ENCODE measurements at places on chromosomes 13 and 19. TPM values are rescaled to one million over a fixed set of nuclear protein-coding genes. Genes with fewer than 3 reads are reported as not detected.

DNA sequence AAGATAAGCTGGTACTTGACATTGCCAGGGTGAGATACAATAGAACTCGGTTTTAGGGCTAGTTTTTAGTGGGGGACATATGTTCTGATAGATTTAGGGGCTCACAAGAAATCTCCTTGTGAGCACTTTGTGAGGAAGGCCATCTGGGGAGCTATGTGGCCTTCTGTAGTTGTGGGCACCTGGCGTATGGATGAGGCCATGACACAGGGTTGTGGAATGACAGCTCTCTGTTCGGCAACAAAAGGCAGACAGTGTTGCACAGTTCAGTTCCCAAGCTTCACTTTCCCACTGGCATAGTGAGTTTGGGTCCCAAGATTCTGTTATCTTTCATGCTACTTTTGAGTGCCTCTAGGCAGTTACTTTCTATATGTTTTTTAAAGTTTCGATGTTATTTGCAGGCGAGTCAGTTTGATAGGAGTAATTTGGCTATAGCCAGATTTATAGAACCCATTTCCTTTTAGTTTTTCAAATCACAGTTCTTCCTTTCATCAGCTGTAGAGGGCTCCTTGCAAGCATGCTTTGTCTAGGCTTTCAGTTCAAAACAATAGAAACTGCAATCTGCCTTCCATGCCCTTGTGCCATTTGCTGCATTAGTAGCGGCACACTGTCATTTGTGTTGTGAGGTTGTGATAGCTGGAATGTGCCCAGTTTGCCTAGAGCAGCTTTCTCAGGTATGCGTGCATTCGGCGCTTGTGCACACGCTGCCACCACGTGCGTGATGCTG is 70.6 kb upstream of the TEX29 start:
- H3K27me3 ChIP-seq = no peaks in the 10 kb centered on the region
- H3K27ac ChIP-seq = peak overlapping the region; percentile 8
- H3K4me1 ChIP-seq = peaks cover 61% of the 10 kb centered on the region
- H3K36me3 ChIP-seq = peaks cover 9% of the 10 kb centered on the region
- DNase-seq = no peak

DNA sequence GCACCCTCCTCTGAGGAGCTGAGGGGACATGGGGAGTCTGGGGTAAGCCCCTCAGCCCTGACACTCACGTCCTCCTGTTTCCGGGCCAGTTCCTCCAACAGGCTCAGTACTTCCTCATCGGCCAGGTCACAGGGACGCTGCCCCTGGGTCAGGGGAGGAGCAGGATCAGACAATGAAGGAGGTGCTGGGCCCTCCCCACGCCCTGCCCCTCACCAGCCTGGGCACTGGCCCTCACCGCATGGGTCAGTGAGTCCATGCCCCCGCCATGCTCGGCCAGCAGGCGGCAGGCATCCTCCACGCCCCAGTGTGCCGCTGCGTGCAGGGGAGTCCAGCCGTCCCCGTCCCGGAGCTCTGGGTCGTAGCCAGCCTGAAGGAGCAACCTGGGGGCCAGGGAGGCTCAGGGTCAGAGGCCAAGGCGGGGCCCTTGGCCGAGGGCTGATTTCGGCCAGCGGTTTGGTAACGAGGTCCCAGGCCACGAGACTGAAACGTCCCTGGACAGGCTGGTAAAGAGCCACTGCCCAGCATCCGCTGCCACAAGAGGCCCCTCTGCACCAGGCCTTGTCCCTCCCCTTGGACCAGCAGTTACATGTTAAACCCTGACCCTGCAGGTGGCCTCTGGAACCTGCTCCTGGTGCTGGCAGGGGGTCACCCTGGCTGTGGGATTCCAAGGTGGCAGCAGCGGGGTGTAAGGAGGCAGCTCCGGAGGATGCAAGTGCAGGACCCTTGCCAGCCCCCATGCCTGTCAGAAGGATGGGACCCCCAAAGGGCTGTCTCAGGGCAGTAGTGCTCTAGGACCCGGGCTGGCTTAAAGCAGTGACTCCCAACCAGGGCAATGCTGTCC is 18.5 kb downstream of the PPP1R12C start:
- no peak overlapping the region for H3K27ac ChIP-seq
- DNase-seq = no peak
- no peaks in the 10 kb centered on the region for H3K4me1 ChIP-seq
- no peaks in the 10 kb centered on the region for H3K27me3 ChIP-seq
- no peak overlapping the region for H3K4me3 ChIP-seq
- H3K36me3 ChIP-seq = peaks cover 65% of the 10 kb centered on the region

- no peak for DNase-seq
- H3K27me3 ChIP-seq = no peaks in the 10 kb centered on the region
- H3K4me3 ChIP-seq = no peak overlapping the region
- H3K4me1 ChIP-seq = peaks cover 4% of the 10 kb centered on the region
Measured at GRCh38 chr13:42116225-42116624, 67.8 kb downstream of the DGKH start.

DNA sequence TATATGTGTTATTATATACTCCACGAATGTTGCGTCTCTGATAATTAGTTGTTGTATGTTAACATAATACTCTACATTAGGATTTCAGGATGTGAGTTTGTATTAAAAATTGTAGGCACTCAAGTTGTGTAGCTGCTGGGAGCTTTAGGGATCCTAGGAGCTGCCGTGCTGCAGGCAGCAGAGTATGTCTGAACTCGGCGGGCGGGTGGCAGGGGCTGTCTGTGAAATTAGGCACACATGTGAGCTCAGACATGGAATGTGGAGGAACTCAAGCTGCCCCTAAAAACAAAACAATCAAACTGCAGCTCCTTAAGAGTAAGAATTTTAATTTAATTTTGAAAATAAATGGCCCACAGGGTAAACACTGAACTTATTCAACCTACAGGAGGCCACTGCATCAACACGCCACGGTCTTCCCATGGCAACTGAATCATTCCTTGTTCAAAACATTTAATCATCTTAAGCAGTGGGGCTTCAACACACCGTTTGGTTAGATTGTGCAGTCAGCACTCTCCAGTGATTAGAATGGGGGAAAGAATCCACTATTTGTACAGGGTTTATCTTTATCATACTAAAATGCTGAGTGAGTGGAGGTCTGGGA is 22.7 kb downstream of the SERTM1 start:
- no peaks in the 10 kb centered on the region for H3K27me3 ChIP-seq
- H3K4me1 ChIP-seq = no peaks in the 10 kb centered on the region
- no peaks in the 10 kb centered on the region for H3K36me3 ChIP-seq
- no peak overlapping the region for H3K27ac ChIP-seq
- H3K4me3 ChIP-seq = no peak overlapping the region
- no peak for DNase-seq

- H3K4me3 ChIP-seq = no peak overlapping the region
- H3K27ac ChIP-seq = no peak overlapping the region
- no peaks in the 10 kb centered on the region for H3K4me1 ChIP-seq
- H3K27me3 ChIP-seq = no peaks in the 10 kb centered on the region
Measured at GRCh38 chr13:72199640-72200039, 332.6 kb upstream of the DACH1 start.

- H3K36me3 ChIP-seq = no peaks in the 10 kb centered on the region
- H3K27ac ChIP-seq = no peak overlapping the region
- DNase-seq = no peak
- no peaks in the 10 kb centered on the region for H3K27me3 ChIP-seq
- peaks cover 15% of the 10 kb centered on the region for H3K4me1 ChIP-seq
Measured at GRCh38 chr13:44030615-44031014, 150.9 kb downstream of the LACC1 start.

DNA sequence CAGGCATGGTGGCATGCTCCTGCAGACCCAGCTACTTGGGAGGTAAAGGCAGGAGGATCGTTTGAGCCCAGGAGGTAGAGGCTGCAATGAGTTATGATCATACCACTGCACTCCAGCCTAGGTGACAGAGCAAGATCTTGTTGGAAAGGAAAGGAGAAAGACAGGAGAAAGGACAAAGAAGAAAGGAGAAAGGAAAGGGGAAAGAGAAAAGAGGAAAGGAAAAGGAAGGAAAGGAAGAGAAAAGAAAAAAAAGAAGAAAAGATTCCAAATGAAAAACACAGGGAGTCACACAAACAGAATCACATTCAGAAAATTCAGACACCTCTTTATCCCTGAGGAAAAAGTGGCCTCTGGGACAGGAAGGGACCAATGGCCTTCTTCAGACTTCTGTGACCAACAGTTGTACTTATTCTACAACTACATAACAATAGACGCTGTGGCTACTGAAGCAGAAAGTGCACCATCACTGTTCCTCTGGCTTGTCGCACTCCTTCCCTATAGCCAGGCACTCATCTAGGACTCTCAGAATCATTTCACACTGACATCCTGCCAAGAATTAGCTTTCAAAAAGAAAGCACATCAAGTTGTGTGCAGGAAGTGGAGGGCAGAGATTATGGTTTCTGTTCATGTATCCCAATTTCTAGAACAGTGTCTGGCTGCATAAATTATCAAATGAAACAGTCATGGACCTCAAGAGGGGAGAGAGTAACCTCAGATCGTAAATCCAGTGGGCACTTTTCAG is 5.9 kb downstream of the MTMR6 start:
- peaks cover 10% of the 10 kb centered on the region for H3K4me1 ChIP-seq
- H3K36me3 ChIP-seq = no peaks in the 10 kb centered on the region

DNA sequence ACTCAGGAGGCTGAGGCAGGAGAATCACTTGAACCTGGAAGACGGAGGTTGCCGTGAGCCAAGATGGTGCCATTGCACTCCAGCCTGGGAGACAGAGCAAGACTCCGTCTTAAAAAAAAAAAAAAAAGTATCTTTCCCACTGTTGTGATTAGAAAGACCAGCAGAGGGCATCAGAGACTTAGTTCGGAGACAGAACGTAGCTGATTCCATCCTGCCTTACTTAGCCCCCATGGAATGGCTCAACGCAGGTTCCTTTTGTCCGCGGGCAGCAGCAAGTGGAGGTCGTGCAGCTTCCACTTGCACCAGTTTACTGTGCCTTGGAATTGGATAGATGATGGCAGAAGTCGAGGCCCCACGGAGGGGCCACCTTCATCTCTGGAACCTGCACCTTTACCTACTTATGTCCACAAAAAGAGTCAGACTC is 8.1 kb downstream of the TIMM29 start:
- peaks cover 3% of the 10 kb centered on the region for H3K36me3 ChIP-seq
- no peak for DNase-seq
- H3K27ac ChIP-seq = peak overlapping the region; percentile 45
- peaks cover 3% of the 10 kb centered on the region for H3K4me1 ChIP-seq
- H3K4me3 ChIP-seq = peak overlapping the region; percentile 58

GRCh38 chr19:5943623-5944022 is 29.6 kb downstream of the CAPS start:
- no peaks in the 10 kb centered on the region for H3K27me3 ChIP-seq
- peaks cover 27% of the 10 kb centered on the region for H3K36me3 ChIP-seq
- H3K27ac ChIP-seq = no peak overlapping the region
- H3K4me1 ChIP-seq = peaks cover 23% of the 10 kb centered on the region
- H3K4me3 ChIP-seq = no peak overlapping the region

- no peaks in the 10 kb centered on the region for H3K36me3 ChIP-seq
- H3K27me3 ChIP-seq = no peaks in the 10 kb centered on the region
Measured at GRCh38 chr13:89937420-89937819, 1410.1 kb upstream of the MIR17HG start.

- H3K36me3 ChIP-seq = no peaks in the 10 kb centered on the region
- no peaks in the 10 kb centered on the region for H3K4me1 ChIP-seq
- no peaks in the 10 kb centered on the region for H3K27me3 ChIP-seq
- no peak for DNase-seq
- no peak overlapping the region for H3K27ac ChIP-seq
Measured at GRCh38 chr13:37748913-37749312, 120.7 kb downstream of the TRPC4 start.

- H3K27ac ChIP-seq = peak overlapping the region; percentile 9
- no peaks in the 10 kb centered on the region for H3K27me3 ChIP-seq
- peaks cover 90% of the 10 kb centered on the region for H3K4me1 ChIP-seq
- no peak overlapping the region for H3K4me3 ChIP-seq
- no peak for DNase-seq
- H3K36me3 ChIP-seq = no peaks in the 10 kb centered on the region
Measured at GRCh38 chr13:110283736-110284517, 23.0 kb downstream of the COL4A1 start.

- no peak for DNase-seq
- H3K36me3 ChIP-seq = no peaks in the 10 kb centered on the region
- H3K4me3 ChIP-seq = peak overlapping the region; percentile 12
- no peak overlapping the region for H3K27ac ChIP-seq
Measured at GRCh38 chr19:6476155-6476895, 5.3 kb downstream of the DENND1C start.

DNA sequence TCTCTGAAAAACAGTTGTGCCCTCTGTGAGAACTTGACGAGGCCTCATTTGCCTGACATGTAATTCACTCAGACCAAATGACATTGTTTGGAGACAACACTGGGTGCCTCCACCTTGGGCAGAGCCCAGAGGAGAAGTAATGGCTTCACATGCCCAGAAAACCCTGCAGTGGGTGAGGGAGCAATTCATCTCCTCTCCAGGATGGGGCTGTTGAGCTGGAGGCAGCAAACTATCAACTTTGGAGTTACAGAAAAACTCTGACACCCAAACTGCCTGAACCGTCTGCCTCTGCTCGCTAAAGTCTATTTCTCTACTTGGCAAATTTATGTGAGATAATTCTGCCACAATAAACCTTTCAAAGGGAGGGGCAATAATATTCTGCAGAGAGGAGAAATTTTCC is 146.9 kb downstream of the DCLK1 start:
- no peak overlapping the region for H3K4me3 ChIP-seq
- H3K27me3 ChIP-seq = no peaks in the 10 kb centered on the region
- no peak for DNase-seq
- no peak overlapping the region for H3K27ac ChIP-seq
- H3K36me3 ChIP-seq = no peaks in the 10 kb centered on the region
- H3K4me1 ChIP-seq = no peaks in the 10 kb centered on the region

GRCh38 chr19:9793071-9793591 is 24.6 kb upstream of the ZNF846 start:
- H3K27ac ChIP-seq = peak overlapping the region; percentile 95
- no peaks in the 10 kb centered on the region for H3K36me3 ChIP-seq
- H3K27me3 ChIP-seq = no peaks in the 10 kb centered on the region

GRCh38 chr19:58033741-58034476 is at the start of gene ZSCAN1:
Gene ZSCAN1 (plus strand): TSS chr19:58034025. CDS start chr19:58037837, 3,812 bp downstream.
- H3K4me3 ChIP-seq = peak within 1 kb of the TSS; percentile 42
- H3K4me1 ChIP-seq = no peaks in the 10 kb centered on the region
- no peak for DNase-seq
- no peaks in the 10 kb centered on the region for H3K36me3 ChIP-seq

DNA sequence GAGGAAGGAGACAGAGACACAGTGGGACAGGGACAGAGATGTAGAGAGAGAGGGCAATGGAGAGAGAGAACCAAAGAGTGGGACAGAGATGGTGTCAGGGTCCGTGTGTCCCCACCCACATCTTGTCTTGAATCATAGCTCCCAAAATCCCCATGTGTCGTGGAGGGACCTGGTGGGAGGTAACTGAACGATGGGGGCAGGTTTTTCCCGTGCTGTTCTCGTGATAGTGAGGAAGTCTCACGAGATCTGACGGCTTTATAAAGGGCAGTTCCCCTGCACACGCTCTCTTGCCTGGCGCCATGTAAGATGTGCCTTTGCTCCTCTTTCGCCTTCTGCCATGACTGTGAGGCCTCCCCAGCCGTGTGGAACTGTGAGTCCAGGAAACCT is 7.5 kb upstream of the PLA2G4C start:
- no peak overlapping the region for H3K27ac ChIP-seq
- no peak for DNase-seq
- no peaks in the 10 kb centered on the region for H3K36me3 ChIP-seq

- no peak for DNase-seq
- no peak overlapping the region for H3K27ac ChIP-seq
- peaks cover 71% of the 10 kb centered on the region for H3K36me3 ChIP-seq
- no peak overlapping the region for H3K4me3 ChIP-seq
- H3K27me3 ChIP-seq = no peaks in the 10 kb centered on the region
- no peaks in the 10 kb centered on the region for H3K4me1 ChIP-seq
Measured at GRCh38 chr19:49097453-49098288, 12.4 kb downstream of the SNRNP70 start.

Gene PLPP2
- 1.6 TPM for total RNA-seq

Gene ONECUT3
- 0.42 TPM for total RNA-seq

Gene C5AR1
- 51.9 TPM for total RNA-seq

Gene FCGBP
- total RNA-seq = 120 TPM

Gene PROSER3
- 11.1 TPM for total RNA-seq
